Left lung (tissue), 14 donors: ENCODE measurements at places on chromosomes 1 and 21. TPM values are rescaled to one million over a fixed set of nuclear protein-coding genes. Genes with fewer than 3 reads are reported as not detected.

RUNX1 gene
- 9.1 TPM for polyA plus RNA-seq

NUDT4B gene
- polyA plus RNA-seq, result 1.2 TPM

IVL gene
- polyA plus RNA-seq, result not detected

DNA sequence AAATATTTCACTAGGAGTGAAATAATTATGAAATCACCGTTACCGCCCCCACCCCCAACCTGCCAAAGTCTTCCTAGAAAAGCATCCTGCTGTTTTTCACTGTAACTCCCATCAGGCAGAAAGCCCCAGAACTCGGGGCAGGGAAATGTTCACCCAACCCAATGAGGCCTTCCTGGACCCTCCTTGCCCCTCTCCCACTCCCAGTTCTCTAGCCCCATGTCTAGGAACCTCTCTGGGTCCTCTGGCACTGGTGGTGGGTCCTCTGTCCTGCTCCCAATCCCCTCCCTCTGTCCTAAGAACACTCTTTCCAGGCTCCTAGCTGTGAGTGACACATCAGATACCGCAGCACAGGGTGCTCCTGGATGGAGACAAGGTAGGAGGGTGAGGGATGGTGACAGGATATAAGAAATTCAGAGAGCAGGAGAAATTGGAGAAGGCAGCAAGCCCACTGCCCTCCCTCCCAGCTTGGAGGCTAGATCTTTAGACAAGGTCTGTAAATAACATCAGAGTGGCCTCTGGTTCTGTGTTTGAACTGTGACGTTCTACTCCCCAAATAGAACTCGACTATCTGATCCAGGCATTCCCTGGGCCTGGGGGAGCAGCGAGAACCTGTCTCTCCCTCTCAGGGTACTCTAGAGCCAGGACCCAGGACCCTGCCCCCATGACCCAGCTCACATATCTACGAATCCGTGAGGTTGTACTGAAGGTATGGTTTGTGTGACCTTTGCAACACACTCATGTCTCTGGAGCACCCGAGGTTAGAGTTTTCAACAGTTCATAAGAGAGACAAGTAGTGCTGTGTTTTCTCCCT is 23.3 kb upstream of the BTG2 start:
- no peak for DNase-seq

GRCh38 chr1:110135666-110136065 is 14.6 kb upstream of the SLC6A17 start:
- DNase-seq, result no peak

DNA sequence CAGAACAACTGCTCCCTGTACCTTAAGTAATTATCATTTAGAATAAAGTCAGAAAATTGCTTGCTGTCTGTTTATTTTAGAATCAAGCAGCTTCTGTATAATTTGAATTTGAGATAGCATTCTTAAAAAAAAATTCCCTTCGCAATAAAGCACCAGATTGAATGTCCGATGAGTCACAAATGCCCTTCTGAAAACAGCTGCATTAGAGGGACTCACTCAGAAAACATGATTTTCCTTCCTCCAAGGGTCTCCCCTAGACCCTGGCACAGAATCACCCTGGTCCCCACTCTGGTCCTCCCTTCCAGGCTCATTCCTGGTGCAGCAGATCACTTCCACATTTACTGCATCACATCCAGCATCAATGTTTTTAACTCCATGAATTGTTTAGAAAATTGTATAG is 471.1 kb upstream of the VAMP3 start:
- no peak for DNase-seq

DNA sequence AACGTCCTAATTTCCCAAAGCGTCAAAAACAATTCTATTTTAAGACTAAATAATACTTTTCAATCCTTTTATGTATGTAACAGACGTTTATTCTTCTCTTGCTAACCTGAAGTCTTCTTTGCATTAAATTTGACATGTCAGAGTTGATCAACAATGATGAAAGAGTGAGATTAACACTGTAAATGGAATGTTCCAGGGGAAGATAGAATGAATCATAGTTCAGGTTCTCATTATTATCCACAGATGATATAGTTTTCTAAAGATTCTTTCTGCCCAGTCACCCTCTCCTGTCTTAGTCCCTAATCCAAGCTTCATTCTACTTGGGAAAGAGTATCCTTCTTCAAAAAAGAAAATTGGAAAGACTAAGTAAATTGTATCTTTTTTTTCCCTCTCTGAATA is 38.9 kb downstream of the SDCCAG8 start:
- DNase-seq, result no peak

DNA sequence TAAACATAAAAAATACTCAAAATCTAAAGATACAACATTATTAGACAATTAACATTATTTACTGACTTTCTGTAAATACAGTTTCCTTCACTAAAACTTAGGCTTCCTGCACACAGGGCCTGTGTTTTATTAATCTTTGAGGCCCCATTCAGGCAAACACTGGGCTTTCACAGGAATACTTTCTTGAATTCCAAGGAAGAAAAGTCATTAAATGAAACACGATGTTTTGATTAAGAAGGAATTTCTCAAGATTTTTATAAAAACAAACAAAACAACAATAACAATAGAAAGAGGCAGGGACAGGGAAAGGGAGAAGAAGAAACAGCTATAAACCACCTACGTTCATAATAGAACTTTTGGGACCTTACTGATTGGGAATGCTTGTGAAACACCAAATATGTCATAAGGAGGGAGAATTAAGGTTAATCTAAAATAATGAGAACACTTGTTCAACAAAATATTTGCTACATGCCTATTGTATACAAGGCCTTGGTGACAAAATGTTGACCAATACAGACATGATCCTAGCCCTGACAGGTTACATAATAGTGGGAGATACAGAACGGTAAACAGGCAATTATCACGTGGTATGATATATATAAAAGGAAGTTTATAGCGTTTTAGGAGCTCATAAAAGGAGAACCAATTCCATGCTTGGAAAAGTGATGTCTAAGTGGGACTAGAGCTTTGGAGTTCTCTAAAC is 3.6 kb downstream of the DDAH1 start:
- DNase-seq, result no peak
